ENCODE measurements at places on chromosomes 7 and 10. TPM values are rescaled to one million over a fixed set of nuclear protein-coding genes. Genes with fewer than 3 reads are reported as not detected.

The CXCL12 gene
- total RNA-seq, result 10.4 TPM

DNA sequence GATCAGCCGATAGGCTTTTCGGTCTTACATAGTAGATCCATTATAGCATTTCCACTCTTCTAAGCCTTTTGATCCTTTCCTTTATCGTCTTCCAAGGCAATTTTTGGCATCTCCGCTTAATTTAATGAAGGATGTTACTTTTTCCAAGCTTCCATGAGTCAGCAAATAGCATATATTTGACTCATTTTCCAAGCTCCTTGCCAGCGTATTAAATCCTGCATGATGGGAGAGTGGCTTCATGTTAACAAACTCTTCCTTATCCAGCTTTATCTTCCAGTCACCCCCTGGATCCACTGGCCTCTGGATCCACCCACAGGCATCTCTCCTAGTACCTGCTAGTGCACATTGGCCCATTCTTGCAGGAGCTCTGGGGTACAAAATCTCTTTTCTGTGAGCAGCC, 13.0 kb downstream of the OR9A2 start:
- peak; percentile 91 for DNase-seq

DNA sequence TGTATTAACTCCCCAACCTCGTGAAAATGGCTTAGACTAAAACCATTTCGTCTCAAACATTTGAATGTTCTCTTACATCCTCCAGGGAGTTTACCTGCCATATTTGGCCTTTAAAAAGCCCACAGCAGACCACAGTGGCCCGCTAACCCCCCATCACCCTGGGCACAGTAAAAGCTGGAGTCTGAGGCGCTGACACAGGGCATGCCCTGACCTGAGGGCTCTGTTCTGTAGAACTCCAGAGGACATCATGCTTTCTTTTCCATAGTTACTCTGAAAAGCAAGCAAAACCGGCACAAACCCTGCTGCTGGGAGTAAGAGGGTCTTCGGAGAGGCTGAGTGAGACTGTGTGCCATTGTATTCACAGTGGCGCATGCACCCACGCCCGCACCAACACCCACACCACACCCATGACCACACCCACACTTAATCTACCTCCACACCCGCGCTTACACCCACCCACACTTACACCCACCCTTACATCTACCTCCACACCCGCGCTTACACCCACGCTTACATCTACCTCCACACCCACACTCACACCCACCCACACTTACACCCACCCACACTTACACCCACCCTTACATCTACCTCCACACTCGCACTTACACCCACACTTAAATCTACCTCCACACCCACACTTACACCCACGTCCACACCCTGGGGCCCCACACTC, 32.1 kb downstream of the LRRC27 start:
- no peak for DNase-seq

GRCh38 chr10:36381748-36382147, 739.7 kb upstream of the FZD8 start:
- no peak for DNase-seq

DNA sequence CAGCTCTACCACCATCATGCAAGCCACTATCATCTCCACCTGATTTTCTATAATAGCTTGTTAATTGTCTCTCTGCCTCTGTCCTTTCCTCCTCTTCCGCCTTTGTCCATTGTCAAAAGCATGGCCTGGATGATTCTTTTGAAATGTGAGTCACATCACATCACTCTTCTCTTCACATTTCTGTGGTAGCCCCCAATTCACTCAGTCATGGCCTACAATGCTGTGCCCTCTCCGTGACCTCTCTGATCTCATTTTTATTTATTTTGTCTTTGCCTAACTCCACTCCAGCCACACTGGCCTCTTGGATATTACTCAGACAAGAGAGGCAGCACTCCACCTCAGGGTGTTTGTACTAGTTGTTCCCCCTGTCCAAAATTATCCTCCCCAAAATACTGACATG, 4.9 kb upstream of the ABCB4 start:
- no peak for DNase-seq

DNA sequence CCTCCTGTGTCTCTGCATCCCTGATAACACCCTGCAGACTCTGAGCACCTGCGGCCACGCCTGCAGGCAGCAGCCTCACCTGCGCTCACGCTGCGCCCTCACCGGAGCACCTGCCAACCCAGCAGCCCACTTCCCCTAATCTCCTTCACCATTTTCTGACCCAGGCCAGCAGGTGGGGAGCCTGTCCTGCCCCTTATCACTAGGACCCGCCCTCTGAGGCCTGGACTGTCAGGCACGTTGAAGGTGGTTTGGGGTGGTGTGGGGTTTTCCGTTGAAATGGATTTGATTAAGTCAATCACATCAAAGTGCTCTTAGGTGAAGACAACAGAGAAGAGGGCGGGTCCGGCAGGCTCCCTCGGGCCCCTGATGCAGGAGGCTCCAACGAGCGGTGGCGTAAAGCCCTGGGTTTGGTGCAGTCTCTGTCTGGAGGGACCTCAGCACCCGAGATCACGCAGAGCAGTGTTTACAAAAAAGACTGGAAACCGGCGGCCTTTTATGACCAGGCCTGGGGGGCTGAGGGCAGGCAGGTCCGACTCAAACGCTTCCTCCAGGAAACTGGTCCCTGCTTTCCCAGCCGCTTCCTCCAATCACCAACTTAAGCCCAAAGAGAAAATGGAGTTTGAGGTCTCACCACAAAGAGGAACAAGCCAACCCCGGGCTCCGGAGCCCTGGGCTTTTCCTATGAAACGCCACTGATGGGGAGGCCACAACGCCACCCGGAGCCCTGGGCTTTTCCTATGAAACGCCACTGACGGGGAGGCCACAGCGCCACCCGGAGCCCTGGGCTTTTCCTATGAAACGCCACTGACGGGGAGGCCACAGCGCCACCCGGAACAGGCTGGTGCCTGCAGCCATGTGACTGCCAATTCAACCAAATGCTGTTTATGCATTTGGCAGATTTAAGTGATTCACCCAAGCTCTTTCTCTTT, 45.5 kb downstream of the DPYSL4 start:
- DNase-seq, result peak; percentile 26

DNA sequence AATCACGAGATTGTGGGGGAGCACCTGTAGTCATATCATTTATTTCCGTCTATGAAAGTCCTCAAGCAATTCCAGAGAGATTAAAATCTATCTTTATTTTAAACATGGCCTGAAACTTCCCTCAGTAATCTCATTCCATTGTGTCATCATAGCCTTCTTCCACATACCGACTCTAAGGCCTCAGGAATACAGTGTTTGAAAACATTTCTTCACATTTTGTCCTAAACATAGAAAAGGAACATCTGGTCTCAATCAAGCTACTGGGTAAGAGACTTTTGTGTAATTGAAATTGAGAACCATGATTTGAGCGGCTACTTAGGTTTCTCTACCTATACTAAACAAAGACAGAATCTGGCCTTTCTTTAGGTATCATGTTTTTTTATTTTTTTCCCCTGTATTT, 78.0 kb upstream of the ELMO1 start:
- DNase-seq, result peak; percentile 5

DNA sequence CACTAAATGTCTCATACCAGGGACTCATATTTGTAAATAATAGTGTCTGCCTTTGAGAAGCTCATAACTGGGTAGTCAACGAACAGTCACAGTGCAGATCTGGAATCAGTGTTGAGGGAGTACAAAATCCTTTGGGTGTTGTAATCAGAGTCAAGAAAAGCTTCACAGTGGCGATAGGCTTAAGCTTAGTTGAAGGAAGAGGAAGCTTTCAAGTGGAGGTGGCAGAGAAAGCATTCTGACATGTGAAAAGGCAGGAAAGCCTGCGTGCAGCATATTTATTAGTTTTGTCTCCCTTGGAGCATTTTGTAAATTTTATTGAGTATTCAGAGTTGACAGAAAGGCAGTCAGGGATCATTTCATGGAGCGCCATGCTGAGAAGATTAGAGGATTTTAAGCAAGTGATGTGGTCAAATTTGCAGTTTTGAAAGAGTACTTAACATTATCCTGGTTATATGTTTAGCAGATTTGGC, 104.9 kb downstream of the ADK start:
- peak; percentile 13 for DNase-seq

DNA sequence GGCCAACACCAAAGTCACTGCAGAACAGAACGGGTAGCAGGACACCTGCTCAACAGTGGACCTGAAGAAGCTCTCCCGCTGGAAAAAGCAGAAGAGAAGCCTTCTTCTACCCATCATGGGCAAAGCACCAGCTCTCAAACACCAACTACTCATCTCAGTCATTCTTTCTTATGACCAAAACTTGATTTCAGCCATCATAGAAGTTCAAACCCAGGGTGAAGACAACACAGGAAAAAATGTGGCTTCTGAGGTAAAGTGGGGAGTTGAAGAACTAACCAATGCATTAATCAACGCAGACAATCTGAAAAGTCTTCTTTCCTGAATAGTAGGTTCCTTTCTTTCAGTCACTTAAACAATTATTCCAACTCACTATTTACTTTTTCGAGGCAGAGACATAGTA, 83.3 kb downstream of the ELMO1 start:
- DNase-seq, result no peak

GRCh38 chr7:77799078-77799964, 748 bp downstream of the PHTF2 start:
- peak; percentile 66 for DNase-seq

DNA sequence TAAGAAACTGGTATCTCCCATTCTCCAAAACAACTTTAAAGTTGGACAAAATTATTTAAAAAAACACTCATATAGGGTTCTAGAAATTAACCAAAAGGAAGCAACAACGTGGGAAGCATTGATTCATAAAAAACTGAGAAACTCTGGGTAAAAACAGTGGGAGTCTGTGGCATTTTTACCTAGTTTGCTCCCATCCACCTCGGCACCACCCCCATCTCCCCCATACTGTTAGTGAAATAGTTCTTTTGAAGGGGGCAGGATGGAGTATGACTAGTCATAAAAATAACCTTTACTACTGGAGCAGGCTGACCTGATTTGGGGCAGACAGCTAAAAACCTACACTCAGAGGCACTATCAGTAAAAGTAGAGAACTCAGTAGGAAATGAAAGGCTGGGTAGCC, 123.2 kb downstream of the AVL9 start:
- DNase-seq, result no peak

DNA sequence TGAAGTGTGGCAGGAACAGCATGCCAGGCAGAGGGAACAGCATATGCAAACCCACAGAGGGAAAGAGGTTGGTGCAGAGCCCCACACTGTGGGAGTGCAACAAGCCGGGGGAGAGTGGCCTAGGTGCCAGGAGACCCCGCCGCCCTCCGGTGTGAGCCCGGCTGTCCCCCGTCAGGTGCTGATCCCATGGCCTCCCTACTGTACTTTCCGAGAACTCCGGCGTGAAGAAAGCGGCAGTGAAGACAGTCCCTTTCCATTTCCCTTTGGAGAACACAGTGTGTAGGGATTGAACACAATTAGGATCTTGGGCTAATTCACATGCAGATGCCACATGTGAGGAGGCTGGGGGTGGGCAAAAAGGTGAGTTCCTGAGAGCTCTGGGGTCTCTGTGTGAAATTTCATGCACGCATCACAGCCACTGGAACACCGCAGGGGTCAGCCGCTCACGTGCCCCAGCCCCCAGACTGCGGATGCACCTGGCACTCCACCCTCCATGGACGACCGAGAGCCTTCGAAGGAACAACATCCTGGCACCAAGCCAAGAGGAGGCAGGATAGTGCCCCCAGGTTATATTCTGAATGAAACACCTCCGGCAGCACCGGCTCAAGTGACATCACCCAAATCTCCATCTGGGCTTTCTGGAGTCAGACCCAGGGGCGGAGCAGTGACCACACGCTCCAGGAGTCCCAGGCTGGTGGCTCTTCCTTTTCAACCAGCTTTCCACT, 82.1 kb upstream of the PPP2R2D start:
- DNase-seq, result no peak

- DNase-seq, result peak; percentile 61
Measured at GRCh38 chr7:100865938-100866728, 1.1 kb upstream of the TRIP6 start.

DNA sequence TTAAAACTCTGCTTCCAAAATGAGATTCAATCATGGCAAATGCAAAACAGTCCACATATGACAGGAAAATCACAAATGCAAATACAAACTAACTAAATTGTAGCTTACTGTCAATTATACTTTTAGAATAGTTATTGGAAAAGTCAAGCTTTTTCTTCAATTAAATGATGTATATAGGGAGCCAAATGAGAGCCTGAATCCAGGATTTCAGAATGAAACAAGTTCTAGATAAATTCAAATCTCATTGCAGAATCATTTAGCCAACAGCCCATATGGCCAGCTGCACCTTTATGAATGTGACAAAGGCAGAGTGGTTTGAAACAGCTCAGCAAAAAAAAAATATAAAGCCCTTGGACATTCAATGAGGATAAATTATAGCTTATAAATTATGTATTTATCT, 82.2 kb upstream of the SCIN start:
- DNase-seq, result no peak
